Lung (tissue), 17 donors: ENCODE measurements at places on chromosomes 3 and 15. TPM values are rescaled to one million over a fixed set of nuclear protein-coding genes. Genes with fewer than 3 reads are reported as not detected.

The SIDT1 gene
- 16.3 TPM for total RNA-seq

DNA sequence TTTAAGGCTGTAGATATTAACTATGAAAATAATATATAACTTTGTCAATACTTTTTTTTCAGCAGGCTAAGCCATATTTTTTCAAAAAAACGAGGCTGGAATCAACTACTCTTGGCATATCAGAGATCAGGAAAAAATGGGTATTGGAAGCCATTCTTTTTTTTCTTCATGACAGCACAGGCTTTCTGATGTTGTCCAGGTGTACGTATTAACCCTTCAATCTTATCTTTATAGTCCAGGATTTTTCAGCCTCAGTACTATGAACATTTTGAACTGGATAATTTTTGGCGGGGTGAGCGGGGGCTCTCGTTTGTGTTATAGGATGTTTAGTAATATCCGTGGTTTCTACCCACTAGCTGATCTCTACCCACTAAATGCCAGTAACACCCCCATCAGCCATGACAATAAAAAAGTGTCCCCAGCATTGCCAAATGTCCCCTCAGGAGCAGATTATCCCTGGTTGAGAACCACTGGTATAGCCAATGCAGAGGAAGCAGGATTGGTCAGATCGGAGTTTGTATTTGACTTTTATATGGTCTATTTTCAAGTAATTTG lies 52.0 kb downstream of the PLCL2 start:
- no peaks in the 10 kb centered on the region for H3K27me3 ChIP-seq
- no peak for DNase-seq
- no peak overlapping the region for H3K4me3 ChIP-seq
- no peaks in the 10 kb centered on the region for H3K36me3 ChIP-seq
- H3K4me1 ChIP-seq, result peaks cover 36% of the 10 kb centered on the region
- H3K27ac ChIP-seq, result peak overlapping the region; percentile 1

GRCh38 chr3:173304182-173304800 lies 93.3 kb upstream of the NLGN1 start:
- no peak for DNase-seq
- H3K36me3 ChIP-seq, result no peaks in the 10 kb centered on the region
- H3K4me3 ChIP-seq, result no peak overlapping the region
- no peaks in the 10 kb centered on the region for H3K4me1 ChIP-seq

DNA sequence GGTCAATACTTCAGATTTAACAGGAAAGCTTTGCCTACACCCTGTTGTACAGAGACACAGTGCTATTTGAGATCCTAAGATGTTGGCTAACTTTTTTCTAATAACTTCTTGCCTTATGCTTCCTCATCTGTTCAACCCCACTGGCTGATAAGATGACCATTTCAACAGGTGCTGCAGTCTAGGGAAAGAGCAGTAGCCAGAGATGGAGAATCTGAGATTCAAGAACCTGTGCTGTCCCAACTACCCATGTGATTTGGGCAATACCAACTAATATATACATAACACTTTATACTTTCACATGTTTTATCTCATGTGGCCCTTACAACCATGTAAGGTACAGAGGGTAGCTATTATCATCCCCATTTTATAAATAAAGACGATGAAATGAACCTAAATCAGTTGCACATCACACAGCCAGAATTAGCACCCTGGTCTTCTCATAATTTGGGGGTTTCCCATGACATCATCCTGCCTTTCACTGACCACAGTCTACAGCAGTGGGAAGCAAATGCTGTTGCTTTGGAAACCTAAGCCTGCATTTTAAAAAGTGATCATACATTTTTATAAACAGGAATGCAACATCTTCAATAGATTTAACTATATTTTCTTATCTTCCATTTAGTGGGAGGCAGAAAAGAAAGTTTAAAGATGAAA lies 9.7 kb downstream of the TTC23 start:
- H3K4me1 ChIP-seq, result no peaks in the 10 kb centered on the region
- no peak overlapping the region for H3K4me3 ChIP-seq
- H3K27me3 ChIP-seq, result no peaks in the 10 kb centered on the region
- H3K36me3 ChIP-seq, result peaks cover 5% of the 10 kb centered on the region

GRCh38 chr3:43288366-43288765 lies 2.0 kb downstream of the SNRK start:
- H3K4me1 ChIP-seq, result peaks cover 33% of the 10 kb centered on the region
- H3K36me3 ChIP-seq, result no peaks in the 10 kb centered on the region
- H3K27me3 ChIP-seq, result no peaks in the 10 kb centered on the region
- no peak overlapping the region for H3K27ac ChIP-seq
- DNase-seq, result peak; percentile 59

DNA sequence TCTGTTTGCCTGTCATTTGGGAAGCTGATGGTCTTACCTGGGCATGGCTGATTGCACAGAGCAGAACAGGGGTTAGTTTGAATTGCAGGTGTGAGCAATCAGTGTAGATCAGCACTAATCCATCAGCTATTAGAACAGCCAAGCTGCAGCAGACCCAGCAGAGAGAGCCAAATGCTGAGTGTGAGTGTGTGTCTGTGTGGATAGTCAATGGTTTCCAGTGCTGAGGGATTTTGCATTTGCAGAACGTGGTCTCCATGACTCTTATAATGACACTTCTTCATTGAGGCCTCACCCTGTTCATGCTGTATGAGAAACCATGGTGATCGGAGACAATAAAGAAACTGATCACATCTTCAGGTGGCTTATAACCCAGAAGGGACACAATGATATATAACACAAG lies 312.1 kb downstream of the SOX2 start:
- H3K27ac ChIP-seq, result no peak overlapping the region
- no peaks in the 10 kb centered on the region for H3K36me3 ChIP-seq
- DNase-seq, result no peak
- no peaks in the 10 kb centered on the region for H3K4me1 ChIP-seq

- no peak overlapping the region for H3K27ac ChIP-seq
- H3K4me1 ChIP-seq, result no peaks in the 10 kb centered on the region
- no peaks in the 10 kb centered on the region for H3K36me3 ChIP-seq
Measured at GRCh38 chr3:103794656-103795055, 1359.8 kb downstream of the ZPLD1 start.

GRCh38 chr15:57680021-57680420 lies 26.5 kb upstream of the POLR2M start:
- no peaks in the 10 kb centered on the region for H3K27me3 ChIP-seq
- H3K4me3 ChIP-seq, result no peak overlapping the region
- peaks cover 38% of the 10 kb centered on the region for H3K4me1 ChIP-seq
- no peak for DNase-seq
- H3K36me3 ChIP-seq, result no peaks in the 10 kb centered on the region

DNA sequence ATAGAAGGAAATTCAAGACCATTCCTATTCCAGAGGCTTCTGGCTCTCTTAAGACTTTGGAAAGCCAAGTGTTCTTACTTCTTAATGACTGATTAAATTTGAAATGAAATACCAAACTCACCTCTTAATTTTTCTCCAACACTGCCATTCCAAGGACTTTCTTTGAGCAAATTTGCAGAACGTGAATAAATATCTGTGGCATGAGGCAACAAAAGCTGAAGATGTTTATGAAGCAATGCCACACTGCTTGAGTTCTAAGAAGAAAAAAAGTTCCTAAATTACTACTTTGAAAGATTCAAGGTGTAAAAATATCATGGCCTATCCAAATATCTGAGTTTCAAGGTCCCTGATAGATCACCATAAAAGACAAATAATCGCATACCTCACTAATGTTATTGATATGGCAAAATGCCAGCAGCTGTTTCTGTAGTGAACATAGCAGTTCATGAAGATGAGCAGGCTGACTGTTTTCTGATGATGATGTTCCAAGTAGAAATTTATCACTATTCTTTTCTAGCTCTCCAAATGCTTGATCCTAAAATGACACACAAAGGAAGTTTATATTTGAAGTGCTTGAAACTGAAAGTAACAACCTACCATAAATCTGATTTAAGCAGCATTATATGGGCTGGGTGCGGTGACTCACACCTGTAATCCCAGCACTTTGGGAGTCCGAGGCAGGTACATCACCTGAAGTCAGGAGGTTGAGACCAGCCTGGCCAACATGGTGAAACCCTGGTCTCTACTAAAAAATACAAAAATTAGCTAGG lies 104.4 kb downstream of the HERC1 start:
- H3K27ac ChIP-seq, result no peak overlapping the region
- DNase-seq, result no peak
- peaks cover 2% of the 10 kb centered on the region for H3K4me1 ChIP-seq
- H3K36me3 ChIP-seq, result peaks cover 26% of the 10 kb centered on the region
- H3K27me3 ChIP-seq, result no peaks in the 10 kb centered on the region

The CORO2B gene
- total RNA-seq, result 12.5 TPM

The CCR5 gene
- 2.2 TPM for total RNA-seq

DNA sequence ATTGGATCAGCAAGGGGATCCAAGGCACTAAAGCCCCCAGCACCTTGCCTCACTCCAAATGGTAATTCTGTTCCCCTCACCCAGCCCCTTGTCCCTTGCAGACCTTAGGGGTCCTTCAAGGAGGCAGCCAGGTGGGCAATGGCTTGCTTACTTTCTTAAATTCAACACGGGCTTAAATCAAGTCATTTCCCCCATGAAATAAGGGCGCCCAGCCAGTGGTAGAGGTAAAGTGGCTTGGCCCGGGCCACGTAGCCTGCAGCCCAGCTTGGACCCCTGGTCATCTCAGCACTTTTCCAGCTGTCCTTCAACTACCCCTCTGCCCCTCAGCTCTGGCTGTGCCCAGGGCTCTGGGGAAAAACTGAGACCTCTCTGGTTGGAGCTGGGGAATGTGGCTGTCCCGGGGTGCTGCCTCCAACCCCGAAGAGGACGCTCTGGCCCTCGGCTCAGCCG lies 1.2 kb downstream of the PSTPIP1 start:
- H3K27ac ChIP-seq, result no peak overlapping the region
- no peak for DNase-seq
- H3K36me3 ChIP-seq, result no peaks in the 10 kb centered on the region
- no peaks in the 10 kb centered on the region for H3K27me3 ChIP-seq
- H3K4me1 ChIP-seq, result peaks cover 4% of the 10 kb centered on the region
- H3K4me3 ChIP-seq, result no peak overlapping the region

- H3K27me3 ChIP-seq, result no peaks in the 10 kb centered on the region
- H3K36me3 ChIP-seq, result no peaks in the 10 kb centered on the region
Measured at GRCh38 chr15:98124581-98124980, 164.1 kb downstream of the ARRDC4 start.

DNA sequence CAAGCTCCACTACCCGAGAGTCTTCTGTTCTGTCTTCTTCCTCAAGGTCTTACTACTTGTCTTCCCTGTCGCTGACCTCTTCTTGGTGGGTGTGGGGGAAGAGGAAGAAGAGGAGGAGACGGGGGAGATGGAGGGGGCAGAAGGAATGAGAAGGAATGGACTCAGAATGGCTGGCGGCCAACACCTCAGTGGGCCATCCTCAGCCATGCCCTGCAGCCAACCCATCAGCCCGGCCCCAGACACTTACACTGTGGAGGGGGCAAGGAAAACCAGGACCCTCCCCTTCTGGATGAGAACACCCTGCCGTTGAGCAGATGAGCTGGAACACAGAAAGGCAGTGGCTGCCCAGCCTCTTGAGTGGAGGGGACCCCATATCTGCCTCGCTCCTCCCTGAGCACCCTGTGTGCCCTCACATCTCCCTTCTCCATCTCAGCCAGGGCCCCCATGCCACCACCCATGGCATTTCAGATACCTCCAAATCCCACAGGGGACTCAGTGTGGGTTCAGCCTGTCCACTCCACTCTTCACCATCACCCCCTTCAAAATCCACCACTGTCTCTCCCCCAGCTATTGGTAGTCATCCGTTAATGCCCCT lies 45.5 kb upstream of the PRR23E start:
- no peaks in the 10 kb centered on the region for H3K36me3 ChIP-seq
- DNase-seq, result no peak
- peaks cover 1% of the 10 kb centered on the region for H3K4me1 ChIP-seq
- no peak overlapping the region for H3K4me3 ChIP-seq
- H3K27me3 ChIP-seq, result peaks cover 3% of the 10 kb centered on the region
- H3K27ac ChIP-seq, result no peak overlapping the region

The SH2D7 gene
- total RNA-seq, result not detected

The SLC28A1 gene
- total RNA-seq, result 0.06 TPM

The BTLA gene
- 2.0 TPM for total RNA-seq

- DNase-seq, result no peak
- H3K4me3 ChIP-seq, result no peak overlapping the region
- peaks cover 7% of the 10 kb centered on the region for H3K36me3 ChIP-seq
- no peaks in the 10 kb centered on the region for H3K27me3 ChIP-seq
- H3K4me1 ChIP-seq, result no peaks in the 10 kb centered on the region
Measured at GRCh38 chr3:32148351-32148750, 41.9 kb downstream of the GPD1L start.

- no peak for DNase-seq
- no peaks in the 10 kb centered on the region for H3K27me3 ChIP-seq
- H3K4me3 ChIP-seq, result no peak overlapping the region
- H3K36me3 ChIP-seq, result no peaks in the 10 kb centered on the region
Measured at GRCh38 chr3:59482684-59483083, 432.9 kb upstream of the CFAP20DC start.

GRCh38 chr3:161253711-161254110 lies 32.6 kb downstream of the NMD3 start:
- no peaks in the 10 kb centered on the region for H3K27me3 ChIP-seq
- peak; percentile 19 for DNase-seq
- peaks cover 11% of the 10 kb centered on the region for H3K4me1 ChIP-seq
- H3K27ac ChIP-seq, result no peak overlapping the region

DNA sequence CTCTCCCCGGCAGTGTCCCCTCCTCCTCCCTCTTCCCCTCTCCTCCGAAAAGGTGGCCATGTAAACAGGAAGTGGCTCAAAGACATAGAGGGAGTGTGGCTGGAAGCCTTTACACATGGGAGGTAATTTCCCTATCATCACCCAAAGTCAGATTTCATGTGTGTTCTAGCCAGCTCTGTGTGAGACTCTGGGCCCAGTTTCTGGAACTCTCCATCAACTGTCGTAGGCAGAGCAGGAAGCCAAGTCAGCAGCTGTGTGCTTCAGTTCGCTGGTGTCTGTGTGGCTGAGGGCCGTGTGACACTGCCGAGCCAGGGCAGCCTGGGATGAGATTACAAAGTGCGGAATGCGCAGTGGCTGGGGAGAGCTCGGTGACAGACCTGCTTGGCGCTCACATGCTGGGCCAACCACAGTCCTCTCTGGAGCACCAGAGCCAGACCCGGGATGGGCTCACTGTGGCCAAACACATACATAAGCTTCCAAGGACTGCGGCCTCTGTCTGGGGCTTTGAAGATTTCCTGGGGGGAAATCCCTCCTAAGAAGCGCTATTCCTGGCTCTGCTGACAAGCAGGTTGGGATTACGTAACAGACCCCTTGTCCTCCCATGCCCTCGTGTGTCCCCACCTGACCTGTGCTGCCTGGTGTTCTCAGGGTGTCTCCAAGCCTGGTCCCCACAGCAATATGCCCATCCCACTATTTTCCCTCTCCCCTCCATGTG lies 50.7 kb downstream of the UMPS start:
- H3K4me3 ChIP-seq, result no peak overlapping the region
- no peaks in the 10 kb centered on the region for H3K36me3 ChIP-seq
- peak overlapping the region; percentile 76 for H3K27ac ChIP-seq
- DNase-seq, result peak; percentile 93

The NOX5 gene
- total RNA-seq, result 0.77 TPM

The NME9 gene
- total RNA-seq, result 11.4 TPM
